AG09319 (cell line): ENCODE measurements at places on chromosomes 11 and 22.

DNA sequence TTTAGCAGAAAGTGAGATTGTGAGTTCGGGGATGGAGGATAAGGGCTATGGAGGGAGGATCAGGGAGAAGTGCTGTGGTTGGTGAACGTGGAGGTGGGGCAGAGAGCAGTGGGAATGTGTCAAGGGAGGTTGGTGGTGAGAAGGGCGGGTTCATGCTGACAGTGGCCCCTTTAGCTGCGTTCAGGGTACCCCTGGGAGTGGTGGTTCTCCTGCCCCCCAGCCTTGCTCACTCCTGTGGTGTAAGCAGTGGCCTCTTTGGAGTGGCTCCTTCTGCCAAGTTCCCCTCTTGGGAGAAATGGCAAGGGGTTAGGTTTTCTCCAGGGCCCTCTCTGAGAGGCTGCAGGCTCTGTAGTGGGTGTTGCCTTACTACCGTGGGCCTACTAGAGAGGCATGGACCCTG is 16.1 kb upstream of the NECTIN1 start:
- DNase-seq: no peak

GRCh38 chr11:101180481-101180880 is 50.9 kb upstream of the PGR start:
- no peak for DNase-seq

DNA sequence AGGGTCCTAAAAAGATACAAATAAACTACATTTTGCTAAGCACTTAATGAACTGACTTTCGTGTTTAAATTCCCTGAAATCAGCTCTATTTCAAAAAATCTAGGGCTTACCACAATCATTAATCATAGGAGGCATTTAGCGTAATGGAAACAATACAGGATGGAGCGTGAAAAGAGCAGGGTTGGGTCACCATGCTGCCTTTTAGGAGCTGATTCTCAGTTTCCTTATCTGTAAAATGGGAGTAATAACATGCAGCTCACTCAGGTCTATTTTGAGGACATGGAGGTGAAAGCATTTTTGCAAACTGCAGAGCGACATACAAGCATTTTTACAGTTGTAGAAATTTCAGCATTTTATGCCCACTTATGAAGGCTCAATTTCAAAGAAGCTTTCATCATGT is 407.0 kb downstream of the TENM4 start:
- DNase-seq: no peak

DNA sequence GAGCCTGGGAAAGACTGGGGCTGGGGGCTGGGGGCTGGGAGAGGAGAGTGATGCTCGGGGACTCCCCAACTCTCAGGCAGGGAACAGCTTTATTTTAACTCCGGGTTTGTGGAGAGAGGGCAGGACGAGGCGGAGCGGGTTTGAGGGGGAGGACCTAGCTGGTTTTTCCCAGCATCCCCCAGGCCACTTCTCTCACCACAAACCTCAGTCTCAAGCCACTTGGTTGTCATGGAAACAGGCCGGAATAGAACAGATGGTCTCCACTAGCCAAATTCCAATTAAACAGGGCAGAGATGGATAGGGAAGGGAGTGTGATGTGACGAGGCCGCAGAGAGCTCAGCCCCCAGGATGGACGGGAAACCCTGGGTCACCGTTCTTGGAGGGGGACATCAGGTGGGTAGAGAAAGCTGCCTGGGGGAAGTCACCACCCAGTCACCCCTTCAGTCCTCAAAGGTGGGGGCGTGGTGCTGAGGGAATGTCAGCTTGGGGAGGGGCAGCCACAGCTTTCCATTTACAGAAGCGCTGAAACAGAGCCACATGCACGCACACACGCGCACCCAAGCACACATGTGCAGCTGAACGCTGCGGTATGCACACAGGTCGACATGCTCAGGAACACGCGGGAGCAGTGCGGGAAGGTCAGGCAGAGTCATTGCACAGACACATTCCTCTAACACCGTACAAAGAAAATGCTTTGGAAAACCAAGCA is 19.2 kb downstream of the NECTIN1 start:
- no peak for DNase-seq

- DNase-seq: no peak
Observed at GRCh38 chr11:126711977-126712625, 288.5 kb downstream of the KIRREL3 start.

- DNase-seq: peak; percentile 7
Observed at GRCh38 chr11:34680918-34681586, 60.2 kb downstream of the EHF start.

DNA sequence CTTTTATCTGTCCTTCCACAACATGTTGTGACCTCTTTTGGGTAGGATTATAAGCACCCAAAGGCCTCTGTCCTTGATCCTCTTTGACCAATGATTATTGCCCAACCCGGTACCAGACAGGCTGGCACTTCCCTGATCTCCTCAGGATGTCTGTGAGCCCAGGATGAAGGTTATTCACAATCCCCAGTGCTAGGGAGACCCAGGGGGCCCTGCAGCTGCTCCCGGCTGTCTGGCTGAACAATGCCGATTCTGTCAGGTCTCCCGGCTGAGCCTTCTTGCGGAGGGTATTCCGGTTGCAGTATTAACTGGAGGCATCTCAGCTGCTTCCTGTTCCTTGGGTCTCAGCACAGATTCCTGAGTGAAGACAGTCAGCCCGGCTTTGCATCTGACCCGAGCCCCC is 71.2 kb upstream of the CDON start:
- no peak for DNase-seq

DNA sequence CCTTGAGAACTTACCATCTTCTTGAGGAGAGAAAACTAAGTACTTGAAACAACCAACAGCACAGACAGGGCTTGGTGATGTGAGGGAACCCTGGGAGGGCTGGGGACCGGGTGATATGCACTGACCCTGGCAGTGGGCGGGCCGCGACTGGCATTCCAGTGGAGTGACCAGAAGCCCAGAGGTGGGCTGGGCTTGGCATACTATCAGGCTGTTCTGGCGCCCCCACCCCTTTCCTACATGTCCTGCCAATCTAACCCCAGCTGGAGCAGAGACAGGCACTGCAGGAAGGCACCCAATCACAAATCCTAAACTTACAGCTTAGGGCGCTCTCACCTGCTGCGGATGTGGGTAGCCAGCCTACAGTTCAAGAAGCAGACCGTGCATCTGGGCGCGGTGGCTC is 54.0 kb upstream of the GCAT start:
- no peak for DNase-seq

GRCh38 chr11:8330404-8330803 is 66.7 kb upstream of the LMO1 start:
- DNase-seq: no peak

DNA sequence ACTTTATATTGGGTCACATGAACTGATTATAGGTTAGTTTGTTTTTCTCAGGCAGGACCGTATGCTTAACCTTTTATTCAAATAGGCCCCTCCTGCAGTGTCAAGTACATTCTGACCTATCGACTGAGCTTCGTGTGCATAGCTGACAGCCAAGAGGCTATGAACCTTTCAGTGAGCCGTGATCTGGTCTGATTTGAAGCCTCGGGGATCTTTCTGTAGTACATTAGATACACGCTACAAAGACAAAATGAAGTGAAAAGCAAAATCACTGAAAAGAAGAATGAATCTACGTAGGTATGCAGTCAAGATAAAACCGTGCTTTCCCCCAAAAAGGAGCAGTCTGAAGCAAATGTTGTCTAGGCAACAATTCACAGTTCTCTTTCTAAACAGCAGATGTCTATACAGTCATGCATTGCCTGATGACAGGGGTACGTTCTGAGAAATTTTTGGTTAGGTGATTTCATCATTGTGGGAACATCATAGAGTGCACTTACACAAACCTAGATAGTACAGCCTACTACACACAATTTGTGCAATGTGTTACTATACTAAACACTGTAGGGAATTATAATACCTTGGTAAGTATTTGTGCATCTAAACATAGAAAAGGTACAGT is 18.1 kb downstream of the JHY start:
- no peak for DNase-seq

DNA sequence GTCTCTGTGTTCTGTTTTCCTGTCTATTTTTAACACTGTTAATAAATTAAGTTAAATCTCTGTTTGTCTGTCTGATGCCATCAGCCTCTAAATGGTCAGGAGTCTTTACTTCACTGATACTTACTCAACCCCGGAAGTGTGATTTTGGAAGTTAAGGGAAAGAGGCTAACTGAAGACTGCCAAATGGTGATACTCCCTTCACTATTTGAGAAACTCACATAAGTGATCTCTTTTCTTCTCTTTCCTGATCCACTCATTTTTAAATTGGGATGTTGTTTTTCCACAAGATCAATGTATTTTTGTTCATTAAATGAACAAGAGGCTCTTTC is 389 bp upstream of the CASP12 start:
- no peak for DNase-seq

GRCh38 chr11:86444981-86445380 is 70.3 kb downstream of the CCDC81 start:
- no peak for DNase-seq

DNA sequence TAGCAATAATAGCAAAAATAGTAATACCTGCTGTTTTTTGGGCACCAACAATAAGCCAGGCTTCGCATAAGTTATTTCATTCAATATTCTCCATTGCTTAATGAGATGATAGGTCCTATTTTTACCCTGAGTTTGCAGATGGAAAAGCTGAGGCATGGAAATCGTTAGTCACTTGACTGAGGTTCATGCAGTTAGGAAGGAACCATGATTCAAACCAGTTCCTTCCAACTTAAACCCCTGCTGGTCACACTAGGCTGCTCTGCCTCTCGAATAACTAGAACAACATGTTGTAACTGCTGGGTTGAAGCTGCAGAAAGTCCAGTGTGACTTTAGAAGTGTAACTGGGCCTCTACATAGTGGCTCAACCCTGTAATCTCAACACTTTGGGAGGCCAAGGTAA is 69.3 kb downstream of the SEZ6L start:
- DNase-seq: no peak

GRCh38 chr11:1116666-1117390 is 40.9 kb upstream of the MUC5AC start:
- DNase-seq: no peak

GRCh38 chr22:38802671-38803121 is 8.8 kb upstream of the DNAL4 start:
- DNase-seq: peak; percentile 87

DNA sequence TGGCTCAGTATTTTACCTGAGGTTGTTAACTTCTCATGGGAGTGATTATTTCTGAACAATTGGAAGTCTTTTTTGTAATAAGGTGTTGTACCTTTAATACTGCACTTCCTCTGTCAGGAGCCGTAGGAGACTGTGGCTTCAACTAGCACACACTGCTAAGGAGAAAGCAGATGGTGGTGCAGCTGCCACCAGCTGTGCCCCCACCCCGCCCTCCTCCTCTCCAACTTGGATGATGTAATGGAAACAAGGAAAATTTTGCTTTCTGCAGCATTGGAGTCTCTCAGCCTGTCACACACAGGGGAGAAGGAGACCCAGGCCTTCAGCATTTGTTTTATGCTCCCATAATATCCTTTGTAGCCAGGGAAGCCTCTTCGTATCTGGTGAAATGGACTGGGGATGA is 91.2 kb downstream of the TEAD1 start:
- DNase-seq: no peak

- no peak for DNase-seq
Observed at GRCh38 chr22:38655519-38656255, 505 bp downstream of the FAM227A start.

DNA sequence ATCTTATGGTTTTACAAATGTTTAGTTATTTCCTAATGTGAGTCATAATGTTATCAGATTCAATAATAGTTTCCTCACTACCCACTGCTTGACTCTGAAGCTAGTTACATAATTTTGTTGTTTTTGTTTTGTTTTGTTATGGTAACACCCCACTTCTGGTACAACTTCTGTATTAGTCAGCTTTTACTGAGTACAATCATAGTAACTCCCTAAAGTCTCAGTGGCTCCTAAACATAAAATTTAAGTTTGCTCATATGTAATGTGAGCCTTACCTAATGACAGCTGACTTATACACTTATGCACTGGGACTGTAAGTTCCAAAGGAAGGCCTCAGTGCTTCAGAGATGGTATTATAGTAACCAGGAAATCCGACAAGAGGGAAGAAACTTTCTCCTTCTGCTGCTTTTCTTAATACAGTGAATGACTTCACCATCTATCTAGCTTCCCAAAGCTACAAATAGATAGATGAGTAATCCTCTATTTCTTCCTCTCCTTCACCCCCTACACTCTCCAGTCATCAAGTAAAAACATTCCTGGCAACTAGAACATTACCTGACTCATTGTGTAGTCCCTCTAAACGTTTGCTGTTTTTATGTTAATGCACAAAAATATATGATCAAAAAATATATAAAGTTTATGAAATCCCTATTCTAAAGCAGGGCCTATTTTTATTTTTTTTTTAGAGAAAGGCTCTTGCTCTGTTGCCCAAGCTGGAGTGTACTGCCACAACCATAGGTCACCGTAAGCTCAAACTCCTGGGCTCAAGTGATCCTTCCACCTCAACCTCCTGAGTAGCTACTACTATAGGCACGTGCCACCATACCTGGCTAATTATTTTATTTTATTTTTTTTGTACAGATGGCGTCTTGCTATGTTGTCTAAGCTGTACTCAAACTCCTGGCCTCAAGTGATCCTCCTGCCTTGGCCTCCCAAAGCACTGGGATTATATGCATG is 563.0 kb downstream of the SOX6 start:
- no peak for DNase-seq

GRCh38 chr11:111841370-111842053 is 29.9 kb downstream of the ALG9 start:
- peak; percentile 66 for DNase-seq

DNA sequence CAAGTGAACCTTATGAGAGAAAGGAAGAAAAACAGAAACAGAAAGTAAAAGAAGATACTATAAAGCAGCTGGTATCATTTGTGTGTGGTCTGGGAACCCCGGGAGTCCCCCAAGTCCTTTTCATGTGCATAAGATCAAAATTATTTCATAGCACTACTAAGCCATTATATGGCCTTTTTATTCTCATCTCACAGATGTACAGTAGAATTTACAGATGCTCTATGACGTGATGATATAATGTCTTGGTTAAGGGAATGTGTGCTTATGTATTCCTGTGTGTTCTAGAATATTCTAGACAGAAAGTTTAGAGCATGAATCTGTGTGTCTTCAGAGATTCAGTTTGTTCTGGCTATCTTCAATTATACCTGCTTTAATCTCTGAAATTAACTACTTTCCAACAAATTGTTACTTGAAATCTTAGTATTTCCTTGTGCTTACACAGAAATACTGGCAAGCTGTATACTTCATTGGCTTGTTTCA is 8.6 kb upstream of the TPP1 start:
- DNase-seq: no peak

DNA sequence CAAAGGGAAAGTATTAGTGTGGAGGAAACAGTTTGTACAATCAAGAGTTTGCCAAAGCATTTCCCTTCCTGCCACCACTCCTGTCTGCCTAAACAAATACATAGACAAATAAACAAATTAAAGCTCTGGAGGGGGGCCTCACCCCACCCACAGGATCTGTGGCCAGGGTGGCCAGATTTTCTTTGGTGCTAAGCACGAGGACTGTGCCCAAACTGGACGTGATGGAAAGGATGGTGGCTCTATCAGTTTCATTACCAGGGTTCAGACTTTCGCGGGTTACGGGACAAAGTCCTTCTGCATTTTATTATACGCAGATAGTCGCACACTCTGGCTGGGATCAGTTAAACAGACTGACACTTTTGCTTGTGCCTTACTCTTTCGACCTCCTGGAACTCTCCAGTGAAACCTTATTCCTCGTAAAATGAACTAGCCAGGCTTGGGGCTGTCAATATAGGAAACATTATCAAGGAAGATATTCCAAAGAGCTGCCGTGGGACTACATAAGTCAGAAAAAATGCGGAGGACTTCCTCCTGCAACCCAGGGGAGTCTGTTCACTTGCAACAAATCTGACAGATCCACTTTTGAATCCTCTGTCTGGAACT is 11.2 kb downstream of the BARX2 start:
- DNase-seq: no peak
